ENCODE measurements at places on chromosomes 13 and 19.

DNA sequence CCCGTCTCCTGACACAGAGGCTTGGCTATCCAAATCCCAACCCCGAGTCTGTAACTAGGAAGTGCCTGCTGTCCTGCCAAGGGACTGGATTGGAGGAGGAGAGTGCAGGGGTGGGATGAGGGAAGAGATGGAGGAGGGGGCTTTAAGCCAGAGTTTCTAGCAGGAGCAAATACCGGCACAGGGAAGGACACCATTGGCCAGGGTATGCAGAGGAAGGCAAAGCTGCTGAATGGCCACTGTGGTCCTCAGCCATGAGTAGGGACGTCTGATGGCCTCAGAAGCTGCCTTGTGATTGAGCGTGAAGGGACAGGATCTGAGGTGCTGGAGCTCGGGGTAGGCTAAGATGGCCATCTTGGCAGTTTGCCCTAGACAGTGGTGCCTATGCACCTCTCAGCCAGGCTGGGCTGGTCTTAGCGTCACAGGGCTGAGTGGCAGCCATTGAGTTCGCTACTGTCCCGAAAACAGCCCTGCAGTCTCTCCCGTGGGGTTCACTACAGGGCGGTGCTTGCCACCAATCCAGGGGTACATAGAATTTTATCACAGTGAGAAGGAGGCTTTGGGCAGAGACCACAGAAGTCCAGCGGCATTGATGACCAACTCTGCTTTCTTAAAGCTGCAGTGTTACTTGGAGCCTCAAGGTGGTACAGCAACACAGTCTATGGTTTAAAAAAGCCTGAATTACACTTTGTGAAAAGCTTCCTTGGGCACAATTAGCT is 61.8 kb downstream of the AKAP11 start:
- DNase-seq: no peak

DNA sequence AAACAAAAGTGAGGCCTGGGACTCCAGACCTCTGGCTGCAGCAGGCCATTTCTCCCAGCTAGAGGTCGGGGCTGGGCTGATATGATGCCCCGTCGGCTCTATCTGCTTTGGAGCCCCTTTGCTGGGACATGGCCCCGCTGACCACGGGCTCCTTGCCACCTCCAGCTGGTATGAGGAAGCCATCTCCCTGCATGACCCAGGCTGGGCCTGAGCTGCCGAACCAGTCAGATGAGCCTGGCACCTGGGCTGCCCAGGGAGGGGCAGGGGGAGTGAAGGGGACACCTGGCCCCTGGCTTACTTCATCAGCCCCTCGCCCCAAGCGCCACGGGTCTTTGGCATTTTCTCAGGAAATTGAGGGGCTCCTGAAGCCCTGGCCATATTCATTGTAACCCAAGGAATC is 7.8 kb downstream of the ZSWIM4 start:
- no peak for DNase-seq

- no peak for DNase-seq
These were observed 39.7 kb upstream of the SACS start for GRCh38 chr13:23473221-23473620.

DNA sequence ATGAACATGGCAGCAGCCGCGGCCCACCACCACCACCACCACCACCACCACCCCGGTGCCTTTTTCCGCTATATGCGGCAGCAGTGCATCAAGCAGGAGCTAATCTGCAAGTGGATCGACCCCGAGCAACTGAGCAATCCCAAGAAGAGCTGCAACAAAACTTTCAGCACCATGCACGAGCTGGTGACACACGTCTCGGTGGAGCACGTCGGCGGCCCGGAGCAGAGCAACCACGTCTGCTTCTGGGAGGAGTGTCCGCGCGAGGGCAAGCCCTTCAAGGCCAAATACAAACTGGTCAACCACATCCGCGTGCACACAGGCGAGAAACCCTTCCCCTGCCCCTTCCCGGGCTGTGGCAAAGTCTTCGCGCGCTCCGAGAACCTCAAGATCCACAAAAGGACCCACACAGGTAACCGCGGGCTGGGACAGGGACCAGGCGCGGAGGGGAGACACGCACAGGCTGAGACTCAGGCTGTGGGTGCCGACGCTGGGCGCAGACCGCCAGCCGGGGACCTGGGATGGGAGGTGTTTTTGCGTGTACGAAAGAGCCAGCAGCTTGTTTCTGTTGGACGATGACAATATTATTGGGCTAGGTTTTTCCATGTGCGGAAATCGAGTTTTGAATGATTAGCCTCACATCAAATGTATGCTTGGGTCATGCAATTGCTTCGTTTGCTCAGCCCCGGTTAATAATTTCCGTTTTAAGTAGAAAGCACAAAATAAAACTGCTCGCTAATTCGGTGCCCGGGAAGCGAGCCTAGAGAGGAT is 1.3 kb downstream of the ZIC2 start:
- no peak for DNase-seq

GRCh38 chr13:39379667-39380655 is 223.0 kb downstream of the LHFPL6 start:
- DNase-seq: no peak

DNA sequence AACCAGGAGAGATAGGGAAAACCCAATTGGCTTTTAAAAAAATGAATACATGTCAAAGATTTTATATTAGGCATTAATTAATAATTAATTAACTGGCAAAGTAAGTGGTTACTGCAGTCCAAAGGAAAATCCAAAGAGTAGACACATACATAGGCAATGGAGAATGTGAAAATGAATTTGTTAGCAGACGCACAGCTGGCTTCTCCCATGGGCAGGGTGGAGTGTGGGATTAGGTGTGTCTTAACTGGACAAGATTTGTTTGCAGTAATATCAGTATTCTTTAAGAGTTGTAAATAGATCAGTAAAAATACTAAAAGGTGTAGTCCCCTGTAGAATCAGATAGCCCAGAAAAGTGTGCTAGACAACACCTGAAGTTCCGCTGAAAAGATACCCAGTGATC is 58.7 kb downstream of the DHRS12 start:
- no peak for DNase-seq

DNA sequence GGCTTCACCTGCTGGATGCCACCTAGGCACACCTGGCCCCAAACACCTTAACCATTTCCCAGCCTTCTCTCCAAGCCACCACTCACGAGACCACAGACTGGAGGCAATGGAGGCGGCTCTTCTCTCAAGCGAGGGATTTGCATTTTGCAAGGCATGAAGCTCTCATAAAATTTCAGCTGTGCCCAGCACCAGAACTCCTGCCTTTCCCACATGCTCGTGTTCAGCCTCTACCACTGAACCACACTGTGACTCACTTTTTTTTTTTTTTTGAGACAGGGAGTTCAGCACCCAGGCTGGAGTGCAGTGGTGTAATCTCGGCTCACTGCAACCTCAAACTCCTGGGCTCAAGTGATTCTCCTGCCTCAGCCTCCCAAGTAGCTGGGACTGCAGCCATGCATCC is 10.6 kb downstream of the NANOS3 start:
- no peak for DNase-seq

- DNase-seq: no peak
These were observed 337.7 kb downstream of the DNAJC15 start for GRCh38 chr13:43360892-43361610.

GRCh38 chr19:39913682-39914333 is 20.6 kb downstream of the FCGBP start:
- no peak for DNase-seq

- no peak for DNase-seq
These were observed 264.9 kb downstream of the UQCRFS1 start for GRCh38 chr19:28948026-28948425.

DNA sequence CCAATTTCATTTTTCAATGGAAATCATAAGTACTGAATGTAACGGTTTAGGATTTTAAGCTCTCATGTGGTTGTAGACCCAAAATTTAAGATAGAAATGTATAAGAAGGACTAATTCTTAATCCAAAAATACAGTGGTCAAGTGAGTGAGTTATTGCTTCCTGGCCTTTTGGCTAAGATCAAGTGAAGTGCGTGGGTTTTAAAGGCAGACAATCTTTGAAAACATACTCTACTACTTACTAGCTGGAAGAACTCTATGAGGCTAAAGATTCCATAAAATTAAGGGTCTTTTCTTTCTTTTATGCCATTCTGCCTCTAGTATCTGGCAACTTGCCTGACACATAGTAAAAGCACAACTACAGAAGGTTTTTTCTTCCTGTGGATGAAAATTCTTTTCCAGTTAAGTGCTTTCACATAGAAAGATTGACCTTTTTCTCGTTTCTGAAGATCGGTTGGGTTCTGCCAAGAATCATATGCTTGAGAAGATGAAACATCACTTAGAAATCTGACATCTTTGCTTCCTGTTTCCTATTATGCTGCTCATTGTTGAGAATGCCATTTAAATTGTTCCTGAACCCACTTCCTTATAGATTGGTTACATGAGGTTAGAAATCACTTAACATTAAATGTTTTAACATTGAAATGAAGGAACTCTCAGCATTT is 26.4 kb upstream of the SCEL start:
- DNase-seq: no peak

GRCh38 chr13:36436811-36437210 is 4.5 kb downstream of the CCNA1 start:
- DNase-seq: no peak

Measured in stimulated activated CD8-positive, alpha-beta memory T cell treated with anti-CD3 and anti-CD28 coated beads, Interleukin-15, amount 100 ng/mL, for 1 hour (primary cell).